Activated T-cell treated with anti-CD3 and anti-CD28 coated beads, Interleukin-2, amount 50 U/mL, for 1 hour (primary cell): ENCODE measurements at places on chromosomes 3 and 15.

- no peak for DNase-seq
Measured at GRCh38 chr3:114727373-114727772, 419.7 kb downstream of the ZBTB20 start.

DNA sequence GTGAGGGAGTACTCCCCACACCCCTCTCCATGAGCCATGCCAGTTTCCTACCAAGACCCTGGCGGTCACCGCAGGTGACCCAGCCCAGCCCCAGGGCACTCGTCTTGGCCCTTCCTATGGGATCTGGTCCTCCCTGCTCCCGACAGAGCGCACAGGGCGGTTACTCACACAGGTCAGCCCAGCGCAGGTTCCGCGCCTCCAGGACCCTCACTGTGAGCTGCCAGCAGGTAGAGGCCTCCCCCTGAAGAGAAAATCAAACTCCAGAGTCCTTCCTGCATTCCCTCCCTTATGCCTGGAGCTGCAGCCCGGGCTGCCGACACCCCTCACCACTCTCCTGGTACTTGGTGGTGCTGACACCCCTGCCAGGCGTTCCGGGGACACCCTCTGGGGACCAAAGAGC, 6.9 kb downstream of the PLA2G4D start:
- DNase-seq, result no peak

- DNase-seq, result no peak
Measured at GRCh38 chr3:55128225-55128823, 200.5 kb upstream of the LRTM1 start.

GRCh38 chr3:13018043-13018451, 55.2 kb downstream of the IQSEC1 start:
- DNase-seq, result no peak

DNA sequence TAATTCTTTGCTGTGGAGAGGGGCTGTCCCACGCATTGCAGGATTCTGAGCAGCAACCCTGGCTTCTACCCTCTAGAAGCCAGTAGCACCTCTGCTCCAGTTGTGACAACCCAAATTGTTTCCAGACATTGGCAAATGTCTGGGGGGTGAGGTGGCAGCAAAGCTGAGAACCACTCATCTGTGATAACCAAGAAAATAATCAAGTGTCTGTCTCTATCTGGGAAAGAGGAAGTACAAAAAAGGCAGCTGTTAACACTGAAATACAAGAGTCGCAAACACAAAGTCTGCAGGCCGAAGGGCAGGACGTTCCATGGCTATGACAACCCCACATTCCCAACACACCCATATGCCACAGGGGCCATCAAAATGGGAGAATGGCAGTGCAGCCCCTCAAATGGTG, 42.2 kb upstream of the GNB5 start:
- DNase-seq, result no peak

DNA sequence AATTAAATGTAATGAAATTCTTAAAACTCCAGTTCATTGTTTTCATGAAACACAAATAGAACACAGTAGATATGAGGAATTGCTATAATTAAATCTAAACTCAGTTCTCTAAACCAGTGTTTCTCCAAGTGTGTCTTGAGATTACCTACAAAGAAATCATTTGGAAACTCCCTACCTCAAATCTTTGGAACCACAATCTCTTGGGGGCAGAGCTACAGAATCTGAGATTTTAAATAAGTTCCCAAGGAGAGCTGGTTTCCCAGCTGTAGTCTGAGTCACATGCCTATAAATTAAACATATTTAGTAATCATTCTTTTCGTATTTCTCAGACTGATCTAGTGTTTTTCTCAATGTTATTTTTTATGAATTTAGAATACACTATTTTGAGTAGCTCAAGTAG, 17.0 kb upstream of the ACTC1 start:
- no peak for DNase-seq

DNA sequence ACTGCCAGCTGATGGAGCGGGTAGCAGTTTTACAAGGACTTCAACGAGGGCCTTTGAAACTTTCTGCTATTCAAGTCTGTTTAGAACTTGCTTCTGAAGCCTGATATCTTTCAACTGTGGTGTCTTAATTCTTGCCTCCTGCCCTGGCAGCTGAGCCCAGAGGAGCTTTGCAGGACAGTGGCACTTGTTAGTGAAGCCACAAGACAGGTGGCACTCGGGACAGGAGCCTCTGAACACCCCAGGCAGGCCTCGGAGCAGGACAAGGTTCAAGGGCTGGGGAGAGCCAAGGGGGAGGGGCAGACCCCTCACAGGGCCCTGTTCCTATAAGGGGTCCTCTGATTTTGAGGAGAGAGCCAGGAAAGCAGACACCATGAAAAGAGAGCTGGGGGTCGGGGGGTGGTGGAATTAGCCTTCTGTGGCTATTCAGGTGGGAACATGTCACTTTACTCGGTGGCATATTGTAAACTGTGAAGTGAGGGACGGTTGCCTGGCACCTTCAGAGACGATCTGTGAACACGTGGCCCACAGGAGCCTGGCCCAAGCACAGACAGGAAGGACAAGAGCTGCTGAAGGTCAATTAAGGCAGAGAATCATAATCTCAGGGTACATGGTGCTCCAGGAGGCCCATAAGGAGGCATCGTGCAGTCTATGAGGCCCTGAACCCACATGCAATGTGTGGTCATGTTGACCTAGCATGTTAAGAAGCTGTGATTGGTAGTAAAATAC, 30.1 kb upstream of the KY start:
- no peak for DNase-seq

DNA sequence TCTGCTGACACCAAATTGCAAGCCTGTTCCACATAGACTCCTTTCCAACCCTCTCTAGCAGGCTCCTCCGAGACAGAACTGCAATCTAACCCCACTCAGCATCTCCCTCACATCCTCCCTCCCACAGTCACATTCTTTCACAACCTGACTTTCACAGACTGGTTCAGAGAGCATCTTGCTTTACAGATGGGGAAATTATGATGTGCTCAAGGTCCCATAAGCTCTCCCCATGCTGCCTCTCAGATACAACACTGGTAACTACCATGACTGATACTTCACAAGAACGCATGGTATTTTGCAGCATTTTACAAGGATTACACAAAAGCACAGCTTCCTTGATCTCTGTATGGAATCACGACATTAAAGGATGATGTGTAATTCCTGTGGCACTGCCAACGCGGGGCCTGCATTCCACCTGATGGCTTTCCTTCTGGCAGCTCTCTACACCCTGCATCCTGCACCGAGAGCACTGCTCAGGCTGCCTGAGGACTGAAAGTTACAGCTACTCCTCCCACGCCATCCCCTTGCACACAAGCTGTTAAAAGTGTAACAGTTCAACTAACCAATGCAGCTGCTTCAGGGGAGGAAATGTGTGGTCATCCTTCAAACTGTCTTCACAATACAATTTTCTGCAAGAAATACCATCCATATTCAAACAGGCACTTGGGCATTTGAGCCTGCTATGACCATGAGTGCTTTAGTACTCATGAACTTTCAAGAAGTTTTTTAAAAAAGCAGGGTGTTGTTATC, 27.6 kb downstream of the TBC1D2B start:
- DNase-seq, result no peak

GRCh38 chr15:88004399-88004798, 252.1 kb downstream of the NTRK3 start:
- no peak for DNase-seq

DNA sequence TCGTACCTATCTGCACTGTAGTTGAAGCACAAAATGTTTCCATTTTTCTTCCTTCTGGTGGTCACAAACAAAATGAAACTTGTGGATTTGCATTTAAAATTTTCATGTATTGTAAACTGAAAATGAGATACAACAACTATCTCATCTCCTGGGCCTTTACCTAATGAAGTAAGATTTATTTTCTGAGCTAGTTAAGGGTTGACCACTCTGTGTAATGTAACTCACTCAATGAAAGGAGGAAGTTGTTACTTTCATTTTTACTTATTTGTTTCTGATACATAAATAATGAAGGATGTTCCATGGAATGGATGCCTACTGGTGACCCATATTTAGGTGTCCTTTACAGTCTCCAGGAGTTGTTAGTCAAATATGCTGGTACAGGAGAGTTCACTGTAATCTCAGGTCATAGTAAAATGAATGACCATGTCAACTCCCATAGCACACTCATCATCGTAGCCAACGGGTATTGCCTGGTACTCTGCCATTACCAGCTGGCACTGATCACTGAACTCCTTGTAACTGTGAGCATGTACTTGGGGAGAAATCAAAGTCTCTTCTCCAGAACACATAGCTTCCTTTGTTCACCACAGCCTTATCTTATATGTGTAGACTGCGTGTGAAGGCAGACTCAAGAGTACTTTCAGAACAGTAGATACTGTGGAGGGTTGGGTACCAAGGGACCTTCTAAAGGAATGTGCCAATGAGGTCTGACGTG, 474.2 kb upstream of the ROBO2 start:
- DNase-seq, result no peak
